Stimulated activated CD4-positive, alpha-beta T cell treated with anti-CD3 and anti-CD28 coated beads, Interleukin-1b, Interleukin-23, amount 100 ng/mL, for 48 hours (primary cell): ENCODE measurements at places on chromosomes 6 and 20.

DNA sequence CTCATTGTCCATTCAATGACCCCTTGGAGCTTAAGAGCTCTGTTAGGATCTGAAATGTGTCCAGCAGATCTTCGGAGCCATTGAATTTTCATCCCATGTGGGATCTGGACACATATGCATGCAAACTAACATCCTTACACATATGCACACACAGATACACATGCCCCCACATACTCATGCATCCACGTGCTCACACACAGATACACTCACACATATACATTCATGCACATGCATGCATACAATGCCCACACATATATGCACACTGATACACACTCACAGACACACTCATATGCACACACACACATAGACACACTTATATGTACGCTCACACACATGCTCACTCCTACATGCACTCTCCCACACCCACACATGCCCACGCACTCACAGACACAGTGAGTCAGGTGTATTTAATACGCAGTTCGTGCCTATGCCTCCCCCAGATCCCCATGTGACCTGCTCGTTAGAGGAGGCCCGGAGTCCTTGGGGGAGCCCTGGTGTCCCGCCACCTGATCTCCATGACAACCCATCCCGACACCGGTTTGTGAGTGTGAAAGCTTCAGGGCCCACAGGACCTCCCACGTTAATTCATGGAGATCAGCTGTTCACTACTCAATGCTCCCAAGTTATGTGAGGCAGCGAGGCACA is 121.9 kb upstream of the SULF2 start:
- no peak for DNase-seq

GRCh38 chr20:19807191-19807945 is 49.3 kb downstream of the RIN2 start:
- no peak for DNase-seq

DNA sequence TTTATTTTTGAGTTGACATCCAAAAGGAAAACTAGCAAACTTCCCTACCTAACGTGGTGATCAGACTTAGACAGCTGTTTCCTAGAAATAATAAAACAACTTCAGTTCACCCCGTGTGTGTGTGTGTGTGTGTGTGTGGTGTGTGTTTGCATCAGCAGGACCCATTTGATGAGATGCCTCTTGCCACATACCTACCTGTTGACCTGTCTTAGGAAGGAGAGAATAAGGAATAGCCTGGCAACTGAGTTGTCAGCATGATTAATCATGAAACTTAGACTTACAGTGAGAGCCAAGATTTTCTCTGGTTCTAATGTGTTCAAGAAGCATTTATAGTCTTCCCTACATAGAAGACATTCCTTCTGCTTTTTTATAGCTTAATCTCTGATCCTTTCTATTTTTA is 16.1 kb upstream of the PBOV1 start:
- no peak for DNase-seq

- DNase-seq, result no peak
These were observed 52.3 kb downstream of the ABHD12 start for GRCh38 chr20:25338112-25339023.

DNA sequence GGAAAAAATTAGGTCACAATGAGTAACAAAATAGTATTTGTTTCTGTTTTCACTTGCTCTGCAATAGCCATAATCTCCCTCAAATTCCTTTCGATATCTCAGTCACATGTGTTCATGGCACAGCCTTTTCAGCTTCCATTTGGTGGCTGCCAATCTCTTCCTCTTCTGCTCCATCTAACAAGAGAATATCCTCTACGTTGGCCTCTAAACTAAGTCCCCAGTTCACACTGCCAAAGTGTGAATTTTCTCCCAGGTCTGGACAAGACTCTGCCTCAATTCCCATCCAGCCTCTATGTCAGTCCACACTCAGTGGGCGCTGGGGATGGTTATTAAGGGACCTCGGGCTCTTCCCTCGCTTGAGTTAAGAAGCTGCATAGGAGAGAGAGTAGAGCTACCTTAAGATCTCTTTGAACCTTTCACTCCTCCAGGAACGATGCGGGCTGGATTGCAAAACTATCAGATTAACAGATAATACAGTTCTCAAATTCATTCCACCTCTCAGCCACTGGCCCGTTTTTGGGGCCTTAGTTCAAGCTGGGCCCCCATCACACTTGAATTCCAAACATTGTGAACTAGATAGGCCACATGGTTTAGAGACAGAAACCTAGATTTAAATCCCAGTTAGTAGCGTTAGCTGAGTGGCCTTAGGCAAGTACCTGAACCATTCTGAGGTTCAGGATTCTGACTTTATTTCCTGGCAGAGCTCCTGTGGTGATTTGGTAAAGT is 250.2 kb upstream of the QKI start:
- no peak for DNase-seq

DNA sequence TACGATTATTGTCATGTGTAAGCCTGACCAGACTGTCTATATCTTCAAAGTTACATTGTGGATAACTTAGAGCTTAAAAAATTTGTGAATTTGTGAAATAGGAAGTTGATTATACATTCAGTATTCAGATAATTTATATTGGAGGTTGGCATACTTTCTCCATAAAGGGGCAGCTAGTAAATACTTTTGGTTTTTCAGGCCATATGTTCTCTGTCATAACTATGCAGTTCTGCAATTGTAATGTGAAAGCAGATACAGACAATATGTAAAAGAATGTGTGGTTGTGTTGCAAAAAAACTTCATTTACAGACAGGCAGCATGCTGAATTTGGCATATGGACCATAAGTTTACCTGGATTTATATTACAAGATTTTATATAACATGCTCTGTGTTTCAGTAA is 29.3 kb downstream of the HSF2 start:
- no peak for DNase-seq

DNA sequence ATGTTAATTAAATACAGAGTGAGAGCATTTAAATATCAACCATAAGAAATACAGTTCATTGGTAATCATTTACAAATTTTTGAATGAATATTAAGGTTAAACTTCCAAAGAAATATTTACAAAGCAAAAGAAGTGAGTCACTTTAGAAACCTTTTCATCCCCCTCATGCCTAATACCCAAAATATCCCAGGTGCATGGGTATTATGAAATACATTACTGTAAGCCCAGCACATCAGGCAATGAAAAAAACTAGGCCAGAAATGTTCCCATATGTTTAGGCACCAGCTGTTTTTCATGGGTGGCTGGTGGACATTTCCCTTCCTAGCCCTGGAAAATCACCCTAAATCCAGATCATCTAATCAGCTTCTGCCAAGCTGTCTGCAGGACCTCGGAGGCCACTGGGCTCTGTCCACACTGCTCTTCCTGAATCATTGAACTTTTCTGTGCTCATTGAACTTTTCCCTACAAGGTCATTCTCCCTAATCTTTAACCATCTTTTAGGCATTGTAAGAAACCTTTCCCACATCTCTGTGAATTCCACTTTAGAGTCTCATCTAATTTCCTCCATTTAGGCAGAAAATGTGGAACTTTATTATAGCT is 145.3 kb upstream of the STXBP5 start:
- no peak for DNase-seq

GRCh38 chr6:130907687-130908086 is 80.5 kb downstream of the SMLR1 start:
- DNase-seq, result no peak

- peak; percentile 46 for DNase-seq
These were observed 5.6 kb upstream of the VNN2 start for GRCh38 chr6:132763269-132763668.

- no peak for DNase-seq
These were observed 4.8 kb upstream of the STX11 start for GRCh38 chr6:144145541-144145940.

- DNase-seq, result no peak
These were observed 39.8 kb upstream of the NAA20 start for GRCh38 chr20:19977373-19977770.

GRCh38 chr20:1206366-1207148 is 3.3 kb downstream of the C20orf202 start:
- DNase-seq, result no peak

DNA sequence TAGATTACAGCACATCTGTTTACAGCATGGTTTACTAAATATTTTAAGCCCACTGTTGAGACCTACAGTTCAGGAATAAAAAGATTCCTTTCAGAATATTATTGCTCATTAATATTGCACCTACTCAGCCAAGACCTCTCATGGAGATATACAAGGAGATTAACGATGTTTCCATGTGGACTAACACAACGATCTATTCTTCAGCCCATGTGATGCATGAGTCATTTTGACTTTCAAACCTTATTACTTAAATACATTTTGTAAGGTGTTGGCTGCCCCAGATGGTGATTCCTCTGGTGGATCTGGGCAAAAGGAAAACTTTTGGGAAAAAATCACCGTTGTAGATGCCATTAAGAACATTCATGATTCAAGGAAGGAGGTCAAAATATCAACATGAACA is 48.0 kb upstream of the SDHAF4 start:
- no peak for DNase-seq

DNA sequence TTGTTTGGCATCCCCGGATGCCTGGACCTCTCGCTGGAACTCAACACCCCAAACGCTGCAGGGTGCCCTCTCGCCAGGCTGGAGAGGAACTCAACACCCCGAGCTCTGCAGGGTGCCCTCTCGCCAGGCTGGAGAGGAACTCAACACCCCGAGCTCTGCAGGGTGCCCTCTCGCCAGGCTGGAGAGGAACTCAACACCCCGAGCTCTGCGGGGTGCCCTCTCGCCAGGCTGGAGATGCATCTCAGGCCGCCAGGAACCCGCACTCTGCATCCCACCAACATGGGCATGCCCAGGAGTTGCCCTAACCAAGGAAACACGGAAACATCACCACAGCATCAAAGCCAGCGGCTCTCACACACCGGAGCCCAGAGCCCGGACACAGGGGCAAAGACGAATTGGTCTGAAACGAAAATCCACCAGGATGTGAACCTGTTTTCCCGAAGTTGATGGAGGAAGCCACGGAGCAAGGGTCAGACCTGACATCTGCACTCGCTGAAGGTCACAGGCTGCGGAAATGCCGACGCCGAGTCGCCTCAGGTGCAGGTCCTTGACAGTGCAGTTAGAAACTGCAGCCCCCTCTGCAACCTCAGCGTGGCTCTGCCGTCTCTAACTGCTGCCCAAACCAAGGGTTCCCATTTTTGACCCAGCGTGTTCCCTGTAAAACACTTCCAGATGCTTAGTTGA is 37.5 kb downstream of the DLL1 start:
- no peak for DNase-seq

DNA sequence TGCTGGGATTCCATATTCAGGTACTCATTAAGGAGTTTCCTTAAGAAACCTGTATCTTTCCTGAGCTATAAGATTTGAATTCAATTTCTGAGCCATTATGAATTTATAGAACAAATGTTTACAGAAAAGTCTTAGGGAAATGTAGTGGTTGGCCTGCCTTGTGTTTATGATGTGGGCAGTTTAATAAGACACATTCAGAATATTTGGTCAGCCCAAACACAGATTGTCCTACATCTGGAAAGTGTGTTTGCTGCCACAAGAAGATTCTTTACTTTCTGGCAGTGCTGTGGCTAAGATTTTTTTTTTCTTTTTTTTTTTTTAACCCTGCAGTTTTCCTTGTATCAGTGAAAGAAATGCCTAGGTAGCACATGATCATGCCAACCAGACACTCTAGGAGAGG is 15.2 kb downstream of the TBX18 start:
- DNase-seq, result no peak

DNA sequence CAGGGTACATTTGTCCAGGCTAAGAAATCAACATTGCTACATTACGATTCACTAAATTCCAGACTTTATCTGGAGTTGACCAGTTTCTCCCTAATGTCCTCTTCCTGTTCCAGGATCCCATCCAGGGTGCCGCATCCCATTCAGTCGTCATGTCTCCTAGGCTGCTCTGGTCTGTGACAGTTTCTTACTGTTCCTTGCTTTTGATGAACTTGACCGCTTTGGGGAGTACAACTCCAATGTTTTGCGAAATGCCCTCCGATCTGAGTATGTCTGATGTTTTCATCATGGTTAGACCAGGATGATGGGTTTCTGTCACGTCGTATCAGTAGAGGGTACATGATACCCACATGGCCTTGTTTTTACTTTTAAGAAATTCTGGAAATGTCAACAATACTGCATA is 62.2 kb downstream of the CTCFL start:
- no peak for DNase-seq

DNA sequence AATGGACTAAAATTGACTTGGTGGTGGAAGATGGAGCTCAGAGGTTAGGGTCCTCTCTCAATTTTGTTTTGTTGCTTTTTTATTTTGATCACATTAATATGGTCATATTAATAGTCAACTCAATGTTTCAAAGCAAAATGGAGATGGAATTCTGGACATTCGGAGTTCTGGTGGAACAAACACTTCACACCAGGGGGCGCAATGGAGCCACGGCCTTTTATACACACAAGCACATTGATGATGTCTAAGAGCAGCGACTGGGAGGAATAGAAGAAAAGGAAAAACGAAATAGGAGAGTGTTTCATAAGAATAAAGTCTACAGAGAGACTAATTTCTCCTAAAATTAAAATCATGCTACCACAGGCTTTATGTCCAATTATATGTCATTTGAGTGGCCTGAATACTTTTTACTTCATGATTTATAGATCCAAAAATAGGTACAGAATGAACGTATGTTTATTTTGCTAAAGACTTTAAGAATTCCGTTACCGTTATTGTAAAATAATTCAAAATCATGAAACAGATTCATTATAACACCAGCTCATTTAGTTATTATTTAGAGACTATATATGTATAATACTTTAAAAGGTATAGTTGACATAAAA is 197.6 kb upstream of the SASH1 start:
- DNase-seq, result peak; percentile 64

GRCh38 chr6:33118525-33119123 is 42.8 kb downstream of the HLA-DPB1 start:
- DNase-seq, result no peak

- DNase-seq, result no peak
These were observed 16.9 kb downstream of the USP49 start for GRCh38 chr6:41878246-41878645.

DNA sequence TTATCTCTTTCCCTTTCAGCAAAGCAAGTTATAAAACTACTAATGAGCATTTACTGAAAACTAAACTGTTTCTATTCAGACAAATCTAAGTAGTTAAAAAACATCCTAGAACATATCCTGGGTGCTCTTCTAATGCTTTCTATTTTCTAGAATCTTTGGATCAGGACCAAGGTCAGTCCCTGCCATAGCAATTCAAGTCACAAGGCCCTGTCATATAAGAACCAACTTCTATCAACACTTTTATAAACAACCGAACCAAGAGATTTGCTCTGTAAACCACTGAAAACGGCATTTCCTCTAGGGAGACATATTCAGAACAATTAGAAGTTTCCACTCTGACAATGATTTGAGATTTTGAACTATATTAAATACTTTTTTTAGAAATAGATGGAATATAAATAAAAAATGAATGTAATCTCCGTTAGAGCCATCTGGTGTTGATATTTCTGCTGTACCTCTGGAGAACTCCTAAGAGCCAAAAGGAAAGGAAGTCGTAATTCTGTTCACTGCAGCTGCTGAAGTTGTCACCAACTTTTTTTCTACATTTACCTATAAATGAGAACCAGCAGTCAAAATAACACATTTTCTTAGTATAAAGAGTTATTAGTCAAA is 51.4 kb upstream of the LGSN start:
- no peak for DNase-seq

DNA sequence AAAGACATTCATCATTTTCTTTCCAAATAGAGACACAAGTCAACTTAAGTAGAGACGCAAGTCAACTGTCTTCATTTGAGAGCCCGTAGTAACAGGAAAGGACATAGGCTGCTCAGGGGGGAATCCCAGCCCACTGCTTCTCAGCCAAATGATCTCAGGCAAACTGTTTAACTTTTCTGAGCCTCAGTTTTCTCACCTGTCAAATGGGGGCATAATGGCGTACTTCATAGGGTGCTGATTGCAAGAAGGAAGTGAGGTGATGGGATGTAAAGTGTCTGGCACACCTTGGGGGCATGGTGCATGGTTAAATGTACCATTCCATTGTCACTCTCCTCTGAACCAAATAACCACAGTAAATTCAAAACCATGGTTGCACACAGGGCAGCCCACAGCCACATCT is 96.5 kb downstream of the EYA2 start:
- no peak for DNase-seq
